Right forelimb (tissue), 1 donor: ENCODE measurements at places on chromosomes 7 and 10.

DNA sequence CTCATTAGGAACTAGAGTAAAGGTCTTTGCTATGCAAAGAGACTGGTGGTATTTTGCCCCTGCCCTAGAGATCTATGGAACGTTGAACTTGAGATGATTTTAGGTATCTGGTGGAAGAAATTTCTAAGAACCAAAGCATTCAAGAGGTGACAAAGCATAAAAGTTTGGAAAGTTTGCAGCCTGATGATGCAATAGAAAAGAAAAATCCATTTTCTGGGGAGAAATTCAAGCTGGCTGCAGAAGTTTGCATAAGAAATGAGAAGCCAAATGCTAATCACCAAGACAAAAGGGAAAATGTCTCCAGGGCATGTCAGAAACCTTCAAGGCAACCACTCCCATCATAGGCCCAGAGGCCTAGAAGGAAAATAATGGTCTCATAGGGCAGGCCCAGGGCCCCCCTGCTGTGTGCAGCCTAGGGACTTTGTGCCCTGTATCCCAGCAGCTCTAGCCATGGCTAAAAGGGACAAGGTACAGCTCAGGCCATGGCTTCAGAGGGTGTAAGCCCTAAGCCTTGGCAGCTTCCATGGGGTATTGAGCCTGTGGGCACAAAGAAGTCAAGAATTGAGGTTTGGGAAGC is 16.5 kb downstream of the TFPI2 start:
- DNase-seq, result no peak

DNA sequence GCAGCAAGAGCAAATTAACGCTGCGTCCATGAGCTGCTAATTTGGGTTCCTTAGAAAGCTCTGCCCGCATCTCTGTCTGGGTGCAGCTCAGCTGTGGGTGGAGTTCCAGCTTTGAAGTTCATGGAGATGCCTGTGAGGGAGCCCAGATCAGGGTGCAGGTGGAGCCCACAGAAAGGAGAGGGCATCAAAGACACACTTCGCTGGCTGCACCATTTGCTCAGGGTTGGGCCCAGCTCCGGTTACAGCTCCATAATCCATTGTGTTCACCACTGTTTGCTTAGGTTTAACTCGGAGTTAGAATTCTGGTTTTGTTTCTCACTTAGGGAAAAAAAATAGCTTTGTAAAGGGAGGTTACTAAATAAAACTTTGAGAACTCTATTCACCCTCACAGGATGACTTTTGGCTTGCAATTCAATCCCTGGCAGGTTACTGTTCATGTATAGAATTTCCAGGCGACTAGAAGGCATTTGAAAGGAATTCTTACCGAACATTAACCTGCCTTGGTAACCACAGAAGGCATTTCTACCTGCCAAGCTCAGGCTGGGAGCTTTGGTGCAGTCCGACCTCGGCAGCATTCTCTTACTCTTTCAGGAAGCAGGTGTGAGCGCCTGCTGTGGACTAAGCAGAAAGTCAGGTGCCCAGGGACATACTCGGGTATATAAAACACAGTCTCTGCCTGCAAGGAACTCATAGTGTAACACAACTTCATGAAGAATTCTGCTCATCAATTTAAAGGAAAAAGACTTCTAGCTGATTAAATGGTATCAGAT is 179.5 kb upstream of the RNF32 start:
- DNase-seq, result no peak

- DNase-seq, result no peak
Measured at GRCh38 chr10:109962247-109962646, 38.9 kb upstream of the XPNPEP1 start.

DNA sequence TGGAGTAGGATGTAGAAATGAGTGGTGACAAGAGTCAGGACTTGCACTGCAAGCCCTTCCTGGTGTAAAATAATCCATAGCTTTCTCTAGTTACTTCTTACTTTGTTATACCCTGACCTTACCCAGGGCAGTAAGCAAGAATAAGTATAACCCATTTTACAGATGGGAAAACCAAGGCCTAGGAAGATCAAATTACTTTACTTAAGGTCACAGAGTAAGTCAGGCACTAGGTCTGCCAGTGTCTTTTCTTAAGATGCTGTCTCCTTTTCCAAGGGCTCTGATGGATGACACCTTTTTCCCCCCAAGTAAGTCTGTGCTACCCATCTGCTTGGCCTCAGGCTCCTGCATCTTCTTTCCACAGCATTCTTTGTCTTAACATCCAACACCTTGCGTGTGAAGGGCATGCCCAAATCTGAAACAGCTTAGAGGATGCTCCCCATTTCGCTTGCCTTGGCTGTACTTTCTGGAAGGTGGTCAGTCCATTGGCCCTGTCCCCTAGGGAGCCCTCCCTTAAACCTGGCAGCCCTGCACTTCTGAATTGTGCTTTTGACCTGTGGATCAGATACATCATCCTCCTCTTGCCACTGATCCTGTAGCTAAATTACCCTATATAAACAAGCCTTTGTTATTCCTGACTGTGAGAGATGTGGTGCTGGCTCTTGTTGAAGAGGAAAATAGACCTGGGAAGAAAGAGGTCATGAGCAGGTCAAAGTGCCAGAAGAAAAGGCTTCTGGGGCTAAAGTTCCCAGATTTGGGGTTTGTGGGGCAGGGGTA is 168.6 kb downstream of the LRMDA start:
- no peak for DNase-seq

GRCh38 chr10:132241086-132241485 is 54.3 kb downstream of the DPYSL4 start:
- no peak for DNase-seq

DNA sequence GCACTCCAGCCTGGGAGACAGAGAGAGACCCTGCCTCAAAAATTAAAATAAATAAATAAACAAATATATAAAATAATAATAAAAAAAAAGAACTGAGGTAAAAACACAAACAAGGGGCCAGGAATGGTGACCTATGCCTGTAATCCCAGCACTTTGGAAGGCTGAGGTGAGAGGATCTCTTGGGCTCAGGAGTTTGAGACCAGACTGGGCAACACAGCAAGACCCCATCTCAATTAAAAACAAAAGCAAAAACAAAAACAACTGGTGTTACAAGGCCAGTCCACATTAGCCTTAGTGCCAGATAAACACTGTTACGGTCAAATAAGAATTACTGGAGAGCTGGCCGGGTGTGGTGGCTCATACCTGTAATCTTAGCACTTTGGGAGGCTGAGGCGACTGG is 5.6 kb downstream of the POLR3A start:
- DNase-seq, result no peak

DNA sequence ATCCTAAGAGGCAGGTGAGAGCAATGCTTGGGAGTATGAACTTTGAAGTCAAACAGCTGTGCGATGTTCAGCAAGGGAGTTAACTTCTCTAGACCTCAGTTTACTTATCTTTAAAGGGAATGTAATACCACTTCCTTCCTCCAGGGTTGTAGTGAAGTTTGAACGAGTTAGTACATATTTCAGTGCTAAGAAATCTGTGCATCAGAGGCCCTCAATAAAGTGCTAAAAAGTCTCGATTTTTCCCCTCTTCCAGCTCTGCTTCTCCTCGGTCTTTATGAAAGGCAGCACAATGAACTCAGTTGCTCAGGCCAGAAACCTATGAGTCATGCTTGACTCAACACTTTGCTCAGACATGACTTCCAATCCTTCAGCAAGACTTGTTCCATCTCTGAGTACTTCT is 418.9 kb downstream of the MDFIC start:
- DNase-seq, result no peak

DNA sequence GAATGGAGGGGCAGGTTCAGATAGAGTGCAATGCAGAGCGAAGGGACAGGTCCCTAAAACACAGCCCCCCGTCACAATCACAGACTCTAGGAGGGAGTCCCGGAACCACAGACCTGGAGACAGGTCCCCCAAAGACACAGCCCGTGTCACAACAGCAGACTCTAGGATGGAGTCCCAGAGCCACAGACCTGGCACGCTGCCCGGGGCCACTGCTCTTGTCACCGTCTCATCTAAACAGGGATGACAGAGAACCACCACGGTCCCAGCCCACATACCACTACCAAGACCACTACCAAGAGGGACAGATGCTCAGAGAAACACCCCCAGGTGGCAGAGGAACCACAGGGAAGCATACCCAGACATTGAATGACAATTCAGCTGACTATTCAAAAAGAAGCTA is 183.9 kb downstream of the TCERG1L start:
- DNase-seq, result no peak

- DNase-seq, result no peak
Measured at GRCh38 chr7:12738665-12739064, 51.2 kb downstream of the ARL4A start.

- DNase-seq, result no peak
Measured at GRCh38 chr10:3499120-3499519, 285.9 kb downstream of the KLF6 start.

- DNase-seq, result no peak
Measured at GRCh38 chr10:6173203-6173602, 29.5 kb upstream of the PFKFB3 start.

GRCh38 chr7:2484868-2485267 is 8.7 kb upstream of the GRIFIN start:
- no peak for DNase-seq

GRCh38 chr10:45198486-45199204 is 116.8 kb downstream of the OR13A1 start:
- DNase-seq, result no peak

DNA sequence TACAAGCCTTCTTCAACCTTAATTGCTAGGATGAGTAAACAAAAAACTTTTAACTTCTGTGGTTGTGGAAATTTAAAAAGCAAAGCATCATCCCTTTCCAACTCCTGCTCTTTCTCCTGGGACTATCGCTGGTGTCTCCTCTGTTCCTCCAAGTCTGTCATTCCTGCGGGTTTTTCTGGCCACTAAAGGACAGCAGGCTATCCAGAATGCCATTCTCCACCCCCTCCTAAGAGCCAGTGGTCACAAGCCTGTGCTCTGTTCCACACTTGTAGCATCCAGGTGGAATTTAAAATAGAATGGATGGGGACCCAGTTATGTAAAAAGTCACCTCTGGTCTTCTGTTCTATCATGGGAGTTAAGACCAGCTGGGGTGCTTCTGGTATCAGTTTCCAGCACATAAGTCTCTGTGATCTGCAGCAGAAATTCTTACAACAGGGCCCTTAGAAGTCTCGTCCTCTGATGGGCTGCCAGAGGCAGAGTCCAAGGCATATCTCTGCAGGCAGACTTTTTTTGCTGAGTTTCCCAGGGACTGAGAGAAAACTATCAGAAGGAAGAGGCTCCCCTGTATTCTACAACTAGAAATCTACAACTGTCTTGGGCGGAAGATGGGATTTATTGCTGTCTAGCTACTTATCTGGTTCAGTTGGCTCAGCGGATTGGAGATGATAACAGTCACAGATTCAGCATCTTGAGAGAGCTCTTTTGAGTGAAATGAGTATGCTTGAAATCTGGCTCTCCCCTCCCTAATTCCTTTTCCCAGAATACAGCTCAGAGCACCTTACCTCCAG is 5.1 kb upstream of the WNT16 start:
- no peak for DNase-seq

DNA sequence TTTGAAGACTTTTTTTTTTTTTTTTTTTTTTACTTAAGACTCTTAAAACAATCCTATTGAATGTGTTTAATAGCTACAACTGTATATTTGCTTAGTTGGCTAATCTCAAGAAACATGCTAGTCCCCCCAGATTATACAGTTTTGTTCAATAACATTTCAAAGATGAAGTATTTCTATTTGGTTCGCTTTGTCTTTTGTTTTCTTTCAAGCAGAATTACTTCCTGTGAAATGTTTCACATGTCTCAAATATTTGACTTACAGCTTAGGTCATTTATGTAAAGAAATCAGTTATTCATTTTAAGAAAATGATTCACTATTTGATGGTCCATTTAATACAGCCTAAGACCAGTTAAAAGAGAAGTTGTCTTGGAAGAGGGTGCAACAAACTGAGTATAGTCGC is 12.8 kb upstream of the LAMB1 start:
- no peak for DNase-seq

DNA sequence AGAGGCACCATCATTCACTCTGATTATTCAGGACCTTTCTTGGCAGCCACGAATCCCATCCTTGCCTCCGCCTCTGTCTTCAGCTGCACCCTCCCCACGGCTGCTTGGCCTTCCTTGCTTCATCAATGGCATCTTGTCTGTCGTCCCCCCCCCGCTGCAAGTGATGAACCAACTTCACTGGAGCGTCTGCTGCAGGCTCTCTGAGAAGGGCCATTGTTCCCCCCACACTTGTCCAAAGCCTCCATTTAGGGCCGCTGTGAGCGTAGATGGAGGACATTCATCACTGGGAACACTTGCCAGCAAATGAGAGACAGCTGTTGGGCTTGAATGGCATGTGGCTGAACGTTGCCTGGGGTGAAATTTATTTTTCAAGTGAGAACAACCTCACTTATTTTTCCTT is 20.1 kb downstream of the AFAP1L2 start:
- DNase-seq, result no peak

GRCh38 chr10:111247781-111248389 is 171.1 kb downstream of the ADRA2A start:
- no peak for DNase-seq

GRCh38 chr10:35437829-35438228 is 101.5 kb downstream of the CCNY start:
- DNase-seq, result no peak

DNA sequence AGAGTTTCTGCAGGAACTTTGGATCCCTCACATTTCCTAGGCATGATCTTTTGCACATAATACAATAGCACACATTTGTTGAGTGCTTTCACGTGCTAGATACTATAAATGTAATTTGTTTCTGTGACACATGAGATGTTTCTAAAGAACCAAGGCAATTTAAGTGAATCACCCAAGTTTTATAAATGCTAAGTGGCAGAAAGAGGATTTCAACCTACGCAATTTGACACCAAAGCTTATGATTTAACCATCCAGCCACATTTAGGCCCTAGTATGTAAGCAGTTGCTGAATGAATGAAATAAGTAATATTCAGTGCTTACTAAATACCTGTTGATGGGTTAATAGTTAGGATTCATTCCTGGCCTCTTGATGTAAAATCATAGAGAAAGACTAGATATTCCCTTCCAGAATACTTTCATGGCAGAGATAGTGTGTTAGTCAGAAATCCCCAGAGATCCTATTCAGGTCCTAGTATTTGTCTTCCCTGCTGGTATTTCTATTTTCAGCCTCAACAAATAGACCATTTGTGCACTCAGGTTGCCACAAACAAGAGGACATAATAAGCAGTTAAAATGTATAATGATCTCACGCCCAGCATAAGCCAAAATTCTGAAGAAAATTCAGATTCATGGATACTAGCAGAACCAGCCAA is 572.6 kb downstream of the IPMK start:
- no peak for DNase-seq

- no peak for DNase-seq
Measured at GRCh38 chr10:108673741-108674140, 1249.6 kb downstream of the XPNPEP1 start.

DNA sequence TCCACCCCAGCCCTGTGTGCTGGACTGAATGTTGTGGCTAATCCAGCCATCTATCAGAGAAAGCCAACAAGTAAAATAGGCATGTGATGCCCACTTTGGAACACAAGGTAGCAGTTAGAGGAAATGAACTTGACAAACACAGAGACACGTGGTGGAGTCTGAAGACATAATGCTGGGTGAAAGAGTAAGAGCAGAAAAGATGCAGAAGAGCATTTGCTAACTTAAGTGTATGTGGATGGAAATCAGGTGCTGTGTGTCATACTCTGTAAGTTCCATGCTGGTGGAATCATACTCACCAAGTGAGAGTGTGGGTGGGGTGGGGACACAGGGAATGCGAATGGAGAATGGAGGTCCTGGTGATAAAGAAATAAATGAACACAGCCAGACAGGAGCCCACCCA is 22.8 kb downstream of the WDFY4 start:
- no peak for DNase-seq
